HCT116 (cell line): ENCODE measurements at places on chromosomes 2 and 18.

DNA sequence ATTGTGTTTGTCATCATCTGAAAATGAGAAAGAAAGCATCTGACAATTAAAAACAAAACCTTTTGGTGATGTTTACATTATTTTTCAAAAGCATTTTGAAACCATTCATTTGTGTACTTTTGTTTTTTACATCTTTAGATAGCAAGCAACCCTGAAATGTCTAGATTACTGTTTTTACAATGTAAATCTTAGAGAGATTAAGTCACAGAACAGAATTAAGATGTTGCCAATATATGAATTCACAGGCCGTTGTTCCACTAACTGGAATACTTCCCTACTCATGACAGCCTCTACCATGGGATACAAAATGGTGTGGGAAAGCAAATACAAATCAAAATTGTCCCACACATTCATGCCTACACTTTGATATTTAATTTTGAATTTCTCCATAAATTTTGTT, 480.0 kb upstream of the ZEB2 start:
- no peaks in the 10 kb centered on the region for H3K36me3 ChIP-seq
- H3K4me1 ChIP-seq, result no peaks in the 10 kb centered on the region
- H3K27ac ChIP-seq, result no peak overlapping the region
- no peaks in the 10 kb centered on the region for H3K27me3 ChIP-seq
- H3K4me3 ChIP-seq, result no peak overlapping the region

DNA sequence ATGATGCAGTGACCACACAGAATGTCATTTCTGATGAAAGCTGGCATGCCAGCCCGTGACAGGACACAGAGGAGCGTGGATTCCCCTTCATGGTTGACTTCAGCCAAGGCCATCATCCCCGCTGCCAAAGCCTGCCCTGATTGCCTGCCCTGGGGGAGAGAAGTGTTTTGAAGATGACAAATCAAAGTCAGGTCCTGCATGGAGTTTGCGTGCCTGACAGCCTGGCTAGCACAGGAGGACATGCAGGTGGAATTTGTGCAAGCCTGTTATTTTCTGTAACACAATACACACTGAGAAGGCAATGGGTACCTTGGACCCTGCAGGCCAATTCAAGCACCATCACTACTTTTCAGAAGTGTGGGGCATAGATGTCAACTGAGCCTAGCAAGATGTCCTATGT, 5.4 kb upstream of the IL1R2 start:
- no peak overlapping the region for H3K4me3 ChIP-seq
- peaks cover 7% of the 10 kb centered on the region; the same call in 1 of the 2 replicates for H3K27me3 ChIP-seq
- DNase-seq, result no peak
- H3K27ac ChIP-seq, result no peak overlapping the region
- H3K36me3 ChIP-seq, result no peaks in the 10 kb centered on the region
- H3K4me1 ChIP-seq, result no peaks in the 10 kb centered on the region

- peak overlapping the region; percentile 27; the same call in 1 of the 2 replicates for H3K27ac ChIP-seq
- peak overlapping the region; percentile 61 for H3K4me3 ChIP-seq
- no peak for DNase-seq
- H3K27me3 ChIP-seq, result no peaks in the 10 kb centered on the region
- no peaks in the 10 kb centered on the region for H3K36me3 ChIP-seq
These were observed 370 bp upstream of the ZNF804A start for GRCh38 chr2:184598002-184598315.

DNA sequence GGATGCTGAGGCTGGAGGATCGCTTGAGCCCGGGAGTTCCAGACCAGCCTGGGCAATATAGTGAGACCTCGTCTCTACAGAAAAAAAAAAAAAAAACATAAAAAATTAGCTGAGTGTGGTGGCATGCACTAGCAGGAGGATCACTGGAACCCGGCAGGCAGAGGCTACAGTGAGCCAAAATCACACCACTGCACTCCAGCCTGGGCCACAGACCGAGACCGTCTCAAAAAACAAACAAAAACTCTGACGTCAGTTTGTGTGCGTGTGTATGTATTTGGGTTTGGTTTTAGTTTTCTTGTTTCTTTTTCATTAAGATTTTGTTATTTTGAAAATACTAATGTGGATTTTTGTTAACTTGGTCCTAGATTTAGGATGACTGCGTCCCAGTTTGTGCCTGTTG, 19.0 kb downstream of the CEP68 start:
- no peaks in the 10 kb centered on the region for H3K27me3 ChIP-seq
- H3K27ac ChIP-seq, result no peak overlapping the region
- H3K36me3 ChIP-seq, result peaks cover 20% of the 10 kb centered on the region; the same call in 1 of the 2 replicates
- DNase-seq, result no peak

DNA sequence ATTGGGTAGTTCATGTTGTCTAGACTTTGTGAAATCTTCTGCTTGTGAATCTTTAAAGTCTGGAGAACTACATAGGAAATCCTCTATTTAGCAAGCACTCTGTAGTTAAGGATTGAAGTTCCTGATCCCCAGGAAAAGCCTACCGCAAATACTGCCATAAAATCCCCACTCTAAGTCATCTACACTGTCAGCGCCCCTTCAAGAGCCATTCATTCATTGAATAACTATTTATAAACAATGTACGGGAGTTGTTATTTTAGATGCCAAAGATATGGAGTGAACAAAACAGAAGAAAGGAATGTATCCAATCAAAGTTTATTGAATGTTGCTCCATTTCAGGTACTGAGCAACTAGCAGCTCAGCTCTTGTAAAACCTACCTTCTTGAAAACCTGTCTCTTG, 36.5 kb upstream of the SLC39A10 start:
- no peak overlapping the region for H3K27ac ChIP-seq
- H3K4me3 ChIP-seq, result no peak overlapping the region
- no peaks in the 10 kb centered on the region for H3K4me1 ChIP-seq
- H3K36me3 ChIP-seq, result no peaks in the 10 kb centered on the region
- no peak for DNase-seq

DNA sequence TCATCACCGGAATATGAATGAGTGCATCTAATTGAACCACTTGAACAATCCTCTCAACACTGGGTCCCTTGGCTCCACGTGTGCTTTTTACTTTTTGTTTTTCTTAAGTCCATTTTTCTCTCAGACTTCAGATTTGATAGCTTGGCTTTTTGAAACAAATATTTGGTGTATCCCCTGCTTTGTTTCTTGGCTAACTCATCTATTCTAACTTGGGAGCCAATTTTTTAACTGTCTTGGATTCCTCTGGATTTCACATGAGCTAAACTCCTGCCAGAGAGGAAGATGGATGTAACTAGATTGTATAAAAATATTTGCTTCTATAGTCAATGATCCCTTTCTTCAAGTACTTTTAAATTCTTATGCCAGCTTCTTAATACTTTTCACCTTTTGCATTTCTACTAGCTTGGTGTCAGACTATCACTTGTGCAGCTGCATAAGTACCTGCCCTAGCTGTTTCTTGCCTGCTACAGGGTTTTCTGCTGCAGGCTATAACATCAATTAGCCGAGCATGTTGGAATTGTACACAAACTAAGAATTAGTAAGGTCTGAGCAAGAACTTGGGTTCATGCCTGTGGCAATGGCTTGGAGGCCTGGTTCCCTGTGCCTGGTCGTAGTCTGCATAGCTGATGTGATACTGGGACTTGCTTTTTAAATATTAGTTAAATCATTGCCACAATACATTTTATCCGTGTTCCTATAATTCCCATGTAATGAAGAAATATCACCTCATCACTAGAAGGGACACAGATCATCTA, 281.5 kb downstream of the EN1 start:
- H3K4me3 ChIP-seq, result no peak overlapping the region
- peaks cover 14% of the 10 kb centered on the region for H3K27me3 ChIP-seq
- H3K36me3 ChIP-seq, result no peaks in the 10 kb centered on the region
- no peak for DNase-seq

DNA sequence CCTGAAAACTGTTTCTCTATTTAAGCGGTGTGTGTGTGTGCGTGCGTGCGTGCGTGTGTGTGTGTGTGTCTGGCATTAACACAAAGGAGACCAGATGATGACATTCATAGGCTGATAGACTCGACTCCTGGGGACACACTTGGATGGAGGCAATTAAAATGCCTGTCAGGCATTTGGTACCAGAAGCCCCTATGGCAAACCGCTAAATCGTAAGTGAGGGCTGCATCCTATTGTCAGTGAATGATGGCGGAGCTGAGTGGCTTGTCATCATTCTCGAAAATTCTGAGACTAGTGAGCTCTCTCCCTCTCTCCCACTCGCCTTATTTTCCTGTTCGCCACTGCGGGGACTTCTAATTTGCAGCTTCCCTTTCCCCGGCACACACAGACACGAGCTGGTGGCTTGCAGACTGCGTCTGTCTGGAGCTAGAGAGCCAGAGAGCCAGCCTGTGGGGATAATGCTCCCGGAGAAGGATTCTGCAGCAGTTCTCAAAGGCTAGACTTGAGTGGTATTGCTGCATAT, 155.4 kb downstream of the MAP2 start:
- no peak for DNase-seq
- no peaks in the 10 kb centered on the region for H3K4me1 ChIP-seq
- no peaks in the 10 kb centered on the region for H3K36me3 ChIP-seq
- H3K4me3 ChIP-seq, result no peak overlapping the region
- H3K27ac ChIP-seq, result no peak overlapping the region

GRCh38 chr2:74836675-74837401, 2.9 kb downstream of the HK2 start:
- 0 out of 2 replicates have a peak overlapping the region, but pooled peaks have one; percentile 92 for H3K4me3 ChIP-seq
- H3K27ac ChIP-seq, result no peak overlapping the region
- H3K27me3 ChIP-seq, result no peaks in the 10 kb centered on the region
- no peak for DNase-seq

- H3K4me1 ChIP-seq, result peaks cover 4% of the 10 kb centered on the region
- no peak overlapping the region for H3K4me3 ChIP-seq
- DNase-seq, result no peak
- peaks cover 19% of the 10 kb centered on the region for H3K36me3 ChIP-seq
These were observed 6.9 kb upstream of the POLR2D start for GRCh38 chr2:127864877-127865276.

DNA sequence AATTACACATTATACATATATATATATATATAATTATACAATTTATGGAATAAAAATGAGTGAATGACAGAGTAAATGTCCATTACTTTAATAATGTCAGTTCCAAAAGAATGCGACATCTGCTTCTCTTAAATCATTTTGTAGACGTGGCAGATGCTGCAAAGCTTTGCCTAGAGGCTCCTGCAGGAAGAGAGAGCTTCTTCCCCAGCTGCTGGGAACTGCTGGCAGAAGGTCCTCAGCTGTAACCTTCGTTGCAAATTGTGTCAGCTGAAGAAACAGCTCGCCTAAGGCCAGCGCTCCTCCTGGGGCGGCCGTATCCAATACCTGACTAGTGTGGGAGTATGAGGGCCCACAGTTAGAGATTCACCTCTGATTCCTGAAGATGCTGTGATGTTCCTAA, 9.6 kb upstream of the THNSL2 start:
- H3K27me3 ChIP-seq, result no peaks in the 10 kb centered on the region
- no peaks in the 10 kb centered on the region for H3K36me3 ChIP-seq
- H3K4me1 ChIP-seq, result no peaks in the 10 kb centered on the region; the same call in 1 of the 2 replicates
- H3K4me3 ChIP-seq, result no peak overlapping the region
- no peak for DNase-seq
- no peak overlapping the region for H3K27ac ChIP-seq

GRCh38 chr18:60656553-60656952, 284.0 kb upstream of the MC4R start:
- H3K4me3 ChIP-seq, result no peak overlapping the region
- no peaks in the 10 kb centered on the region for H3K4me1 ChIP-seq
- DNase-seq, result no peak
- no peaks in the 10 kb centered on the region for H3K36me3 ChIP-seq
- H3K27me3 ChIP-seq, result no peaks in the 10 kb centered on the region
- H3K27ac ChIP-seq, result no peak overlapping the region

GRCh38 chr2:181111059-181111458, 130.7 kb downstream of the UBE2E3 start:
- DNase-seq, result no peak
- no peaks in the 10 kb centered on the region for H3K27me3 ChIP-seq
- no peaks in the 10 kb centered on the region for H3K36me3 ChIP-seq
- no peak overlapping the region for H3K4me3 ChIP-seq
- peaks cover 33% of the 10 kb centered on the region for H3K4me1 ChIP-seq
- no peak overlapping the region for H3K27ac ChIP-seq

DNA sequence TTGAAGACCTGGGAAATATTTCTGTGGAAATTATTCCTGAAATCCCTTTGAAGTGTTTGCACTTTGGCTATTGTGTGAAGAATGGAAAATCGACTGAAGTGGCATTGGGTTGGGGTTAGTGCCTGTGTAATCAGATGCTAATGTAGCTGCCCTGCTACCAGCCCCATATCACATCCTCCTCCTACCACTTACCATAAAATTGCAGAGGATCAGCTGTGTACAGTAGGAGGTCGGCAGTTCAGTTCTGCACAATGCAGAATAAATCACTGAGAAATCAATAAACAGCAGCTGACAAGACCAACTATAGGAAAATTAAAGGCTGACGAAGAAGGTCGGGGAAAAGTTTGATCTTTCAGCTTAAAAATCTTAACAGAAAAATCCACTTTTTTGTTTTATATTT, 440.9 kb downstream of the PTPRM start:
- H3K27ac ChIP-seq, result no peak overlapping the region
- H3K36me3 ChIP-seq, result no peaks in the 10 kb centered on the region
- no peak overlapping the region for H3K4me3 ChIP-seq
- DNase-seq, result no peak
- H3K4me1 ChIP-seq, result no peaks in the 10 kb centered on the region

DNA sequence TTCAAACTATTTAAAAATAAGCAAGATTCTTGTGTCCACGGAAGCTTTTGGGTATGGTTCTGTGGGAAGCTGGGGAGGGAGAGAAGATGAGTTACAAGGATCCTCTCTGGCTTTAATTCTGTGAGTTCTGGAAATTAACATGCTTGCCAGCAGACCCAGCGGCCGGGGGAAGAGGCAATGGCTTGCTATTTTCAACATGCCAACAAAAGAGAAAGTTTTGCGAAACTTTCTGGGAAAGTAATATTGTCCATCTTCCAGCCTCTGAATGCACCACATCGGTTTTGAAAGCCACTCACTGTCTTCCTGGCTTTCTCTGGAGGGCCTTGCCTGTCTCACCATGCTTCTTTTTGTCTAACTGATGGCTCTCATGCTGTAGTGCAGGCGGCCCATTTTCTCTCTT, 85.7 kb downstream of the EN1 start:
- no peaks in the 10 kb centered on the region for H3K4me1 ChIP-seq
- H3K27ac ChIP-seq, result no peak overlapping the region
- H3K36me3 ChIP-seq, result no peaks in the 10 kb centered on the region
- peaks cover 28% of the 10 kb centered on the region; the same call in 1 of the 2 replicates for H3K27me3 ChIP-seq
- H3K4me3 ChIP-seq, result no peak overlapping the region

GRCh38 chr2:160583146-160583535, 89.5 kb upstream of the RBMS1 start:
- H3K4me3 ChIP-seq, result no peak overlapping the region
- H3K36me3 ChIP-seq, result no peaks in the 10 kb centered on the region
- no peak overlapping the region for H3K27ac ChIP-seq
- no peaks in the 10 kb centered on the region for H3K27me3 ChIP-seq
- DNase-seq, result no peak
- no peaks in the 10 kb centered on the region for H3K4me1 ChIP-seq
